ENCODE measurements at places on chromosomes 3 and 15.

DNA sequence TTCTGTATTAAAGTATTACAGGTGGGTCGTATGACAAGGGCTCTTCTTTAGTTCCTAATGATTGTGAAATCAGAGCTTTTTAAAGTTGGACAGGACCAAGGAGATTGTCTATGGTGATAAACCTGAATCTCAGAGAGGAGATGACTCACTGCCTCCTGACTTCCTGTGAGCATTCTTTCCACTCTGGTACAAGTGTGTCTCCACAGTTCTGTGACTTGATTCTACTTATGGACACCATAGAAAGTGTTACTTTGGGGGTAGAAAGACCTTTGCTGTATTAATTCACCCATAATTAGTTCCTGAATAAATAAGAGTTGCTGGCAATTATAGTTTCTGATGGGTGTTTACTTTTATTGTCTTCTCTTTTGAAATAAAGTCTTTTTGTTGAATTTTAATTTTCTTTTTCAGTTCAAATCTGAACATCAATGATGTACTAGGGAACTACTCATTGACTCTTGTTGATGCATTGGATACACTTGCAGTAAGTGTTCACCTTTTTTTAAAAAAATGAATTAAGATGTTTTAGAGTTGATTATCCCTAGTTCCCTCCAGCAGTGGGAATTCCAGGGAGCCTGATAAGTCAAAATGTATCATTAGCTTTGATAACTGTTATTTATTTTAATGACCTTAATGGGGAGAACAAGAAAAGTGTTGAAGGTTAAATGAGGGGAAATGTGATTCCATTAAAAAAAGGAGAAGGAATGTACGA is 7.4 kb downstream of the EDEM1 start:
- peaks cover 6% of the 10 kb centered on the region for H3K4me1 ChIP-seq
- H3K36me3 ChIP-seq = no peaks in the 10 kb centered on the region
- H3K4me3 ChIP-seq = no peak overlapping the region

GRCh38 chr15:72112116-72112515 is 5.8 kb downstream of the MYO9A start:
- no peaks in the 10 kb centered on the region for H3K4me1 ChIP-seq

DNA sequence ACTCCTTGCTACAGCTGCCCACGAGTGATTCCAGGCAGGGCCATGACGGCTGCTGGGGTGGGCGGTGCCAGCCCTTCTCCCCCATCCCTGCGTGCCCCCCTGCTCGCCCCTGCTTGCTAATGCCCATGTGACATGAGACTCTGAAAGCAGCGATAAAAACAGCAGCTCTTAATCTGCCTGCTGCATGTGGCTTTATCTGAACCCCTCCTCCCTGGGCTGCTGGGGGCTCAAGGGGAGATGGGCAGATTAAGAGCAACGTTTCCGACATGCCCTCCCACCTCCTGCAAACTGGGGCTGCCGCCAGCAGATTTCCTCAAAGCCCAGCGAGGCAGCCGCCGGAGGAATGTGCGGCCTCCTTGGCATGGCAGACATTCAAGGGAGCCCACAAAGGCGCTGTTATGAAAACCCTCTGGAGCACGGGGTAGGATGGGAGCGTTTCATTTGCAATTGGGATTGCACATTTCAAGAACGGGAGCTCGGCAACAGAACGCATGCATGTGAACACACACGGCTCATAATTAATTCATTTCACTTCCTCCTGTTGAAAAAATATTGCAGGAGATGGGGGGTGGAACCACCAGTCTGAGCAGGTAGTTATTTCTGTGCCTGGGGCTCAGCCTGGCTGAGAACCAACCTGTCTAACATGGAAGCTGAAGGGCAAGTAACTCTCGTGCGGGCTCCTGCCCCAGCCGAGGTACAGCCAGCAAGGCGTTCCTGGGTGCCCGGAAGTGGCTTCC is 504.2 kb upstream of the PROK2 start:
- peak; percentile 77 for ATAC-seq
- no peaks in the 10 kb centered on the region for H3K36me3 ChIP-seq
- H3K27ac ChIP-seq = no peak overlapping the region
- peaks cover 24% of the 10 kb centered on the region for H3K4me1 ChIP-seq

GRCh38 chr3:65561617-65562016 is 477.1 kb downstream of the MAGI1 start:
- no peak for ATAC-seq
- no peaks in the 10 kb centered on the region for H3K36me3 ChIP-seq
- H3K4me3 ChIP-seq = no peak overlapping the region
- no peaks in the 10 kb centered on the region for H3K4me1 ChIP-seq

DNA sequence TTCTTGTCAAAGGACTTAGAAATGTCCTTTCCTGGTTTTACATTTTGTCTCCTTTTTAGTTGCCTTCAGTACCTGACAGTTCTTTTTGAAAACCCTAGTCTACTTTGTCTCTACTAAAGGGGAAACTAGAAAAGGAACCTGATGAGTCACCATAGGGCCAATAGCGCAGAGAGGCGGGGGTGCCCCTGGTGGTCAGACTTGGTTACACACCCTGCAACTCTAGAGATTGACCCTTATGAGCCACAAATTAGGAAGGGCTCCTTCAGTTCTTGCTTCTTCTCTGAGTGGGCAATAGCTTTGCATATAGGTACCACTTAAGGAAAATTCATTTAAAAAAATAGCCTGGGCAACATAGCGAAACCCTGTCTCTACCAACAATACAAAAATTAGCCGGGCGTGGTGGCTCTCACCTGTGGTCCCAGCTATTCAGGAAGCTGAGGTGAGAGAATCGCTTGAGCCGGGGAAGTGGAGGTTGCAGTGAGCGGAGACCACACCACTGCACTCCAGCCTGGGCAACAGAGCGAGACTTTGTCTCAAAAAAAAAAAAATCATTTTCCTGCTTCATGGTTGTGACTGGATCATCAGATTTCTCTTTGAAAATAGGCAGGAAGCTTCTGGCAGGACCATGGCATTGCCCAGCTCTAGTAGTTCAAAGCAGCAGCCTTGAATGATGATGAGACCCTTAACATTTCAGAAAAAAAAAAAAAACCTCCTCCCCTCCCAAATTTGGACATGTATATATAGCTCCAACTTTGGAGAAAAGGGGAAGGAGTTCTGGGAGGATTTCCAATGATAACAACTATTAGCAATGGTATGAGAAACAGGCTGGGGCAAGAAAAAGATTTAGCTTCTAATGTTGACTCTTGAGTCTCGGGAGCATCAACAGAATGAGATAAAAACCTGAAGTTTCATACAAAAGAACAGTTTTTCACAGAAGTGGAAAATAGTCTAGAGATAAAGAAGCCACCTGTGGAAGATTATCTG is 45.2 kb upstream of the RASA2 start:
- peak overlapping the region; percentile 83 for H3K27ac ChIP-seq
- ATAC-seq = peak; percentile 49
- H3K27me3 ChIP-seq = no peaks in the 10 kb centered on the region
- no peak overlapping the region for H3K4me3 ChIP-seq

- H3K36me3 ChIP-seq = no peaks in the 10 kb centered on the region
- H3K27ac ChIP-seq = no peak overlapping the region
These were observed 85.9 kb downstream of the NCEH1 start for GRCh38 chr3:172624999-172625398.

GRCh38 chr3:56855856-56856512 is 54.2 kb upstream of the ARHGEF3 start:
- H3K4me3 ChIP-seq = no peak overlapping the region
- H3K27me3 ChIP-seq = no peaks in the 10 kb centered on the region
- no peak for ATAC-seq
- H3K4me1 ChIP-seq = no peaks in the 10 kb centered on the region

- no peak overlapping the region for H3K27ac ChIP-seq
- H3K36me3 ChIP-seq = no peaks in the 10 kb centered on the region
- H3K4me1 ChIP-seq = no peaks in the 10 kb centered on the region
- H3K4me3 ChIP-seq = no peak overlapping the region
- no peak for ATAC-seq
These were observed 384.1 kb downstream of the CADM2 start for GRCh38 chr3:85342915-85343314.

GRCh38 chr15:26644948-26645347 is 127.9 kb downstream of the GABRB3 start:
- no peak overlapping the region for H3K27ac ChIP-seq
- H3K36me3 ChIP-seq = no peaks in the 10 kb centered on the region
- H3K4me1 ChIP-seq = no peaks in the 10 kb centered on the region
- H3K27me3 ChIP-seq = no peaks in the 10 kb centered on the region

- H3K4me1 ChIP-seq = no peaks in the 10 kb centered on the region
- H3K27ac ChIP-seq = no peak overlapping the region
- H3K27me3 ChIP-seq = no peaks in the 10 kb centered on the region
These were observed 280.2 kb upstream of the C2CD4B start for GRCh38 chr15:62445244-62445643.

DNA sequence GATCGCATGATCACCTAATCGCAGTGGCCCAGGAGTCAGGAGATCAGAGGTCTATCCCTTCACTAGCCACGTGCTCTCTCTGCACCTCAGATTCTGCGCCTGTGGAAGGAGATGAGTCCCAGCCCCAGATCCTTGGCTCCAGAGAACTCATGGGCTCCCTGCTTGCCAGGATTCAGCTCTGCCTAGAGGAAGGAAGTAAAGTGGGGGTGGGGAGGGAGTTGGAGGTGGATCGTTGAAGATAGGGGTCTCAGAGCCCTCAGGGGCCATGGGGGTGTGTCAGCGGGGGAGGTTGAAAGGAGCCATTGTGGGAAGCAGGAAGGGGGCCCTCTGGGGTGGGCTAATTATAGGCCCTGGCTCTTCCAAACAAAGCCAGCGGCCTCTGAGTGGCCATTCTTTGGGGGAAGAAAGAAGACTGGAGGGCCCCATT is 11.3 kb upstream of the STRA6 start:
- no peak for ATAC-seq
- H3K27me3 ChIP-seq = peaks cover 34% of the 10 kb centered on the region
- H3K27ac ChIP-seq = no peak overlapping the region
- H3K4me1 ChIP-seq = no peaks in the 10 kb centered on the region
- no peaks in the 10 kb centered on the region for H3K36me3 ChIP-seq
- H3K4me3 ChIP-seq = no peak overlapping the region

DNA sequence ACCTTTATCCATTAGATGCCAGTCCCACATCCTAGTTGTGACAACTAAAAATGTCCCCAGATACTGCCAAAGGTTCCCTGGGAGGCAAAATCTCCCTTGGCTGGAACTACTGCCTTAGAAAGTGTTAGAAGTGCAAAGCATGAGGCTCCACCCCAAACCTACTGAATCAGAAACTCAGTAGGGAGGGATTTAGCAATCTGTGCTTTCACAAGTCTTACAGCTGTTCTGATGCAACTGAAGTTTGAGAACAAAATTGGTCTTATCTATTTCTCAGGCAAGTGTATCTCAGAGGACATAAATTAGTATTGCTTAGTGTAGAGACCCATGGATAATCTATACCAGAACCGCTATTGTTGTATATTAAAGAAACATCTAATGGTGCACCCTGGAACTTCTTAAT is 70.2 kb downstream of the CLDN1 start:
- no peaks in the 10 kb centered on the region for H3K4me1 ChIP-seq
- H3K27ac ChIP-seq = no peak overlapping the region
- no peaks in the 10 kb centered on the region for H3K27me3 ChIP-seq
- no peaks in the 10 kb centered on the region for H3K36me3 ChIP-seq
- peak; percentile 71 for ATAC-seq

DNA sequence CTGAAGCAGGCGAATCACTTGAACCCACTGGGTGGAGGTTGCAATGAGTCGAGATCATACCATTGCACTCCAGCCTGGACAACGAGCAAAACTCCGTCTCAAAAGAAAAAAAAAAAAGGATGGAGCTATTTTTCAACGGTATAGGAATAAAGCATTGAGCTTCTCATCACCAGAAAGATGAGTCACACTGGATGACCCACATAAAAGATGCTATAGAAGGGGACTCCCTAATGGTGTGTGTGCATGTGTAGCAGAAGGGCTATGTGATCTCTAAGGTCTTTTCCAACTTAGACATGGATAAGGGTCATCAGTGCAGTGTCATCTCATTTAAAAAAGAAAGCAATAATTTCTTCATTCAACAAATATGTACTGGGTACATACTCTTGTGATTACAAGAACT is 476.0 kb downstream of the MFSD1 start:
- H3K4me1 ChIP-seq = no peaks in the 10 kb centered on the region
- no peaks in the 10 kb centered on the region for H3K36me3 ChIP-seq
- H3K27me3 ChIP-seq = no peaks in the 10 kb centered on the region
- H3K27ac ChIP-seq = no peak overlapping the region
- no peak for ATAC-seq
- H3K4me3 ChIP-seq = no peak overlapping the region

DNA sequence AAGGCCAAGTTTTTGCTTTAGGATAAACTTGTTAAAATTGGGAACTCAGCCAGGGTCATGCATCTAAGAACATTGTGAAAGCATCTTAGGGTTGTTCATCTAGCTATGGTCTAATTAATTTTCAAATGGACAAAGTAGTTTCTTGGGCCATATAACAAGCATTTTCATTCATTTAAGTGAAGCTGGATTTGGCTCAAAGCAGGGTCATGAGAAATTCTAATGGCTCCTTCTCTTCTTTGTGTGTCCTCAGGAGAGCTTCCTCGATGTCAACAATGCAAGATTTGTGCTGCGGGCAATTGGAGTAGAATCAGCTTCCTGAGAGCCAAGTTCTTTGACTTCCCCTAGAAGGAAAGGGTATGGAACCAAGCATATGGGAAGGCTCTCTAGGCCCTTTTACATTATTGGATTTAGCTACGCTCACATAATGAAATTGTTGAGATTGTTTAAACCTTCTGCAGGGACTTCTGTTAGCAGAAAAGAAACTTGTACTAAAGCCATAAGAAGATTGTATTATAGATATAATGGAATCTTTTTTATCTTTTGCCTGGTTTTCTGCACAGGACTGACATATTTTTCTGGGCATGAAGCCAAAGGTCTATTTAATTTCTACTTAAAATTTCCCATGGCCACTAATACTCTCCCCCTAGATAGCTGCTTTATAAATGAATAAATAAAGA is 1.8 kb upstream of the SAMMSON start:
- no peaks in the 10 kb centered on the region for H3K27me3 ChIP-seq
- H3K4me3 ChIP-seq = no peak overlapping the region
- H3K27ac ChIP-seq = peak overlapping the region; percentile 82
- ATAC-seq = no peak
- no peaks in the 10 kb centered on the region for H3K36me3 ChIP-seq

DNA sequence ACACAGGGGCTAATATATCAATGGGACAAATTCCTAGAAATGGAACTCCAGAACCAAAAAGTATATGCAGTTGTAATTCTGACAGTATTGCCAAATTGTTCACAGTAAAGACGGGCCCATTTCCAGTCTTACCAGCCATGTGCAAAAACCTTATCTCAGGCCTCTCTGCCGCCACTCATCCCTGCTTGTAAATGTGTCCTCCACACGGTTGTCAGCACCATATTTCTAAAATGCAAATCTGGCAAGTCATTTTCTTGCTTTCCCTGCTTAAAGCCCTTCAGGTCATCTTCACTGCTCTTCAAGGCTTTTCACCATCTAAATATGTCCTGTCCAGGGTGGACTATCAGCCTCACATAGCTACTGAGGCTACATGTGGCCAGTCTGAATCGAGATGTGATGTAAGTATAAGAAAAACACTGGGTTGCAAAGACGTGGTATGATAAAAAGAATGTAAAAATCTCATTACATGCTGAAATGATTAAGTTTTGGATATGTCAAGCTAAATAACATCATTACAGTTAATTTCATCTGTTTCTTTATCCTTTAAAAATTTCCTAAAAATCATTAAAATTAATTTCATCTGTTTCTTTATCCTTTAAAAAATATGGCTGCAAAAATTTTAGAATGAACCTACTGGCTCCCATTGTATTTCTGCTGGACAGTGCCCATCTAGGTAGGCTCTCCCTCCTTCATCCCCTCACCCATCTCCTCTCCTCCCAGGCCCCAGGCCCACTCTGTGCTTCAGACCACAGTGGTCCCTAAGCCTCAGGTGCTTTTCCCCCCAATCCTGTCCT is 980 bp downstream of the PARP9 start:
- no peaks in the 10 kb centered on the region for H3K36me3 ChIP-seq
- ATAC-seq = no peak
- peak overlapping the region; percentile 95 for H3K27ac ChIP-seq
- H3K4me1 ChIP-seq = peaks cover 73% of the 10 kb centered on the region
- H3K4me3 ChIP-seq = peak overlapping the region; percentile 73
- H3K27me3 ChIP-seq = no peaks in the 10 kb centered on the region

Data from gastroesophageal sphincter (tissue), 4 donors.